ENCODE measurements at places on chromosomes 5 and 9. TPM values are rescaled to one million over a fixed set of nuclear protein-coding genes. Genes with fewer than 3 reads are reported as not detected.

- DNase-seq, result peak; percentile 57
Observed at GRCh38 chr9:129406278-129407225, 214.3 kb downstream of the C9orf50 start.

DNA sequence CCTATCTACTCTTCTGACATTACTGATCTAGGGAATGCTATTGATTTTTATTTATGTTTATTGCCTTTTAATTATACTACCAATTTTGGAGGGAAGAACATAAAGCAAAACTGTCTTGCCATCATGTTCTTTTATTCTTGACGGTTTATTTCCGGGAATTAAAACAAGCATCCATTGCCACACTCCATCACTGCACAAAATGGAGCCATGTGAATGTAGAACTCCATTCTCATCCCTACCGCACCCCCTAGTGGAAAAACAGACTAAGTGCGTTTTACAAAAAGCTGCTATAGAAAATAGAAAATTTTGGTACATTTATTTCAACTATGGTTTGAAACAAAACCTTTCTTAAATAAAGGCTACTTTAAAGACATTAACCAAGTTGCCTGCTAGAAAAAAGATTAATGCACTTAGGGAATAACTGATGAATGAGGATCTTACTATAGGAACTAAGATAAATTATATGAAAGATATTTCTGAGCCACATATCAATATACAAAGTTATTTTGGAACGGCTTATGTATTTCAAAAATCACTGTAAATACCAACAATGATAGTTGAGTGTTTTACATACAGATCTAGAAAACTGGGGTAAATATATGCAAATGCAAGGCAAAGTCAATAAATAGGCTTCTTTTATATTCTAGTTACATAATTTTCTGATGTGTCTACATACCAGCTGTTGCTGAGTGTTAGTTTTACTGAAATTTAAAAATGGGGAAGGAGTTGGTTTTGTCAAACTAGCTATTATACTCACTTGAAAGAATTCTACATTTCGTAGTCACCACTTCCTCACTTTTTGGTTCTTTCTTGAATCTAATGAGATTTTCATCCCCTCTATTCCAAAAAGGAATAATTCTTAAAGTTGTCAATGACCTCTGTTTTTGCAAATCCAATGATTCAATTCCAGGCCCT is 26.5 kb downstream of the OXCT1 start:
- DNase-seq, result no peak

Gene CATSPER3
- not detected for total RNA-seq

GRCh38 chr5:128703322-128703721 is 165.3 kb upstream of the FBN2 start:
- no peak for DNase-seq

GRCh38 chr5:41252036-41252435 is 38.7 kb upstream of the C6 start:
- no peak for DNase-seq

GRCh38 chr9:89743216-89743572 is 138.4 kb downstream of the GADD45G start:
- DNase-seq, result no peak

DNA sequence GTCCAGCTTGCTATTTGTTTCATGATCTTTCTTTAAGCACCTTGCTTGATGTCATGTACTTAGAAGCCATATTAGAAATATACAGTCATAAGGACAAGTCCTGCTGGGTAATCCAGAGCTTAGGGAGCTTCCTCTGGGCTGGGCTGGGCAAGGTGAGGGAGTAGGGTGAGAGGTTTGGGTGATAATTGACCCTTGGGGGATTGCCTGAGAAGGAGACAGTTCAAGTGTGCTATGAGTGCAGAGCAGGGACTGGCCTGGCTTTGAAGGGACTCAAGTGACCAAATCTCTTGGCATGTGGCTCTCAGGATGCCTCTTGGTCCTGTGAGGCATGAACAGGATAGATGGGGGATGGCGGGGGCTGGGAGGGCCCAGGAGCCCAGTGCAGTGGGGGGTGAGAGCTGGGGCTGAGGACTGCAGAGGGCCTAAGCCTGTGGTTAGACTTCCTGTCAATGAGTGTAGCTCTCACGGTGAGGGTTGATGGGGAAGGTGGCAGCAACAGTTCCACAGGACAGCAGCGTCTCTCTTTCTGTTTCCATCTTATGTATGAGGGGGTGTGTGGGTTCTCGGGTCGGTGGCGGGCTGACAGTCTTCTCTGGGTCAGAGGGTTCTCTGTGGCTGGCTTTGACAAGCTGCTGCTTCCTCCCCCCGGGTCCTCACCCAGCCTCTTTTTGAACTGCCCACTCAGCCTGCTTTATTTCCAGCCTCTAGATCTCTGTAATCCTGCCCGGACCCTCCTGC is 53.5 kb downstream of the RGS3 start:
- DNase-seq, result no peak

GRCh38 chr5:66757219-66757833 is 161.1 kb downstream of the MAST4 start:
- DNase-seq, result peak; percentile 35

DNA sequence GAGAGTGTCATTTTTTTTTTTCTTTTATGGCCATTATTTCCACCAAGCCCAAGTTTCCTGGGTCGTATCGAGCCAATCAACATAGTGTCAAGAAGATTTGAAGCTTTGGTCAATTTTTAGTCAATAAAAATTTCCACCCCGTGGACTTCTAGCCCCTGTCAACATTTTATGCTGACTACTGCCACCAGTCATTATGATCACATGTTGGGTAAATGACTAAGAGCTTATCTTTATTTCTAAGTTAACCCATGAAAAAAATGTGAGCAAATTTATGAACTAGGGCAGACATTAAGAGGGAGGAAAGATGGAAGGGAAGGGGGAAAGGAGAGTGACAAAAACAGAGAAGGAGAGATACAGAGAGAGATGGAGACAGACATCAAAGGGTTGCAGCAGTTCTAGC is 143.5 kb upstream of the ALDH1B1 start:
- no peak for DNase-seq

GRCh38 chr5:55030220-55030619 is 6.2 kb downstream of the GZMK start:
- DNase-seq, result no peak

- DNase-seq, result no peak
Observed at GRCh38 chr5:87103616-87104287, 163.9 kb upstream of the RASA1 start.

Gene HEXB
- 98.2 TPM for total RNA-seq

DNA sequence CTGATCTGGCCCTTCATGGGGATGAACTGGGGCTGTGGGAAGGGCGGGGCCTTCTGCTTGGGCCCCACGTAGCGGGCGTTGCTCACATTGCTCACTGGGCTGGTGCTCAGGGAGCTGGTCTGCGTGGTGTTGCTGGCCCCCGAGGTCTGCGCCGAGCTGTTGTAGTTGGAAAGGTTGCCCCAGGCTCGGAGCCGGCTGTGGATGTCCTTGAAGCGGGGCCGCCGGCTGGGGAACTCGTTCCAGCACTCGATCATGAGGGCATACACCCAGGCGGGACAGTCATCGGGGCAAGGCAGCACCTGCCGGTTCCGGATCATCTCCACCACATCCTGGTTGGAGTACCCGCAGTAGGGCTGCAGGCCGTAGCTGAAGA is 226.0 kb downstream of the ROR2 start:
- DNase-seq, result no peak

GRCh38 chr9:26947736-26948135 is 694 bp upstream of the PLAA start:
- no peak for DNase-seq

GRCh38 chr5:32233220-32233695 is 59.1 kb upstream of the GOLPH3 start:
- DNase-seq, result no peak

DNA sequence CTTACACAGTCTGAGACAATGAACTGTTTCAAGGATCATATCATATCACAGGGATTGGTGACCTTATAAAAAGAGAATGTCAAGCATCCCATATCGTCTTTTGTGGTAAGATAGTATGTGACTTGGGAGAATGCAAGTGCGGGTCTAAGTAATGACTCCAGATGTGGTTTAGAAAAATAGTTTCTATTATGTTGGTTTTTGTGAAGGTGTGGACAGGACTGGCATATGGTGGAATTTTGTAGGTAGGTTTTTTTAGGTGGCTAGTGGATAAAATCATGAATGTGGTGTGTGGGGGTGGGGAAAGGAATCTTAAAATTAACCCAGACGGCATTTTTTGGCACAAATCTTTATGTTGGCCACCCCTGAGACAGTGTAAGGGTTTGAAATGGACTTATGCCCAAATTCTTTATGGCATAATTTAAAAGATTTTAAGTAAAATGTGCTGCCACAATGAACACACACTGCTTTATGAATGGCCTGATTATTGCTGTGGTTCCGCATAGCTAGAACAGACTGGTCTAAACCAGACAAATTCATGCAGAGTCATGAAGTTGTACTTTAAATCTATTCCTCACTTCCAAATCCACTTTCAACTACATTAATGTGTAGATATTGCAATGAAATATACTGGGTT is 204.8 kb upstream of the HAPLN1 start:
- no peak for DNase-seq

Gene PRUNE2
- 2.6 TPM for total RNA-seq

GRCh38 chr5:96049398-96050272 is 88.0 kb upstream of the ELL2 start:
- no peak for DNase-seq

Gene TMC1
- total RNA-seq, result not detected

Gene NTNG2
- total RNA-seq, result 2.2 TPM

DNA sequence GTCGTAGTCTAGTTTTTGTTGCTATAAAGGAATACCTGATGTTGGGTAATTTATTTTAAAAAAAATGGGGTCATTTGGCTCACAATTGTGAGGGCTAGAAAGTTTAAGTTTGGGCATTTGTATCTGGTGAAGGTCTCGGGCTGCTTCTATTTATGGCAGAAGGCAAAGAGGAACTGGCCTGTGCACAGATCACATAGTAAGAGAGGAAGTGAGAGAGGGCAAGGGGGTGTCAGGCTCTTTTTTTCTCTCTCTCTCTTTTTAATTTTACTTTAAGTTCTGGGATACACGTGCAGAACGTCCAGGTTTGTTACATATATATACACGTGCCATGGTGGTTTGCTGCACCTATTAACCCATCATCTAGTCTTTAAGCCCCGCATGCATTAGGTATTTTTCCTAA is 453.3 kb downstream of the DIRAS2 start:
- DNase-seq, result no peak

- DNase-seq, result no peak
Observed at GRCh38 chr9:136142414-136142796, 23.7 kb upstream of the TMEM250 start.

DNA sequence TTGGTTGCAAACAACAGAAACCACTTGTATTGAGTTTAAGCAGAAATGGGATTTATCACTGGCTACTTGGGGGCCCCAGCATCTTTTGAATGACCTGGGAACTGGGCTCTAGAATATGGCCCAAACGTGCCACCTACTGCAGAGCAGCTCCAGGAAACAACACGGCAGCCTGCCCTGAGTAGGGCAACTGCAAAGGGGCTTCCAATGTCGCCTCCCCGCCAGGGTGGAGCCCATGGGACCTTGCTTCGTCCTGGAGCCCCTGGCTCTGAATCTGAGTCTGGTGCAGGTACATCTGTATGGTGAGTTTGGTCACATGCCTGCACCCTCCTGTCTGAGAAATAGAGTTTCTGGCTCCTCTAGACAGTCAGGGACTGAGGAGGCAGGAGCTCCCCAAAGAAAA is 38.6 kb downstream of the BOD1 start:
- DNase-seq, result no peak

Gene LHX6
- total RNA-seq, result 3.9 TPM

DNA sequence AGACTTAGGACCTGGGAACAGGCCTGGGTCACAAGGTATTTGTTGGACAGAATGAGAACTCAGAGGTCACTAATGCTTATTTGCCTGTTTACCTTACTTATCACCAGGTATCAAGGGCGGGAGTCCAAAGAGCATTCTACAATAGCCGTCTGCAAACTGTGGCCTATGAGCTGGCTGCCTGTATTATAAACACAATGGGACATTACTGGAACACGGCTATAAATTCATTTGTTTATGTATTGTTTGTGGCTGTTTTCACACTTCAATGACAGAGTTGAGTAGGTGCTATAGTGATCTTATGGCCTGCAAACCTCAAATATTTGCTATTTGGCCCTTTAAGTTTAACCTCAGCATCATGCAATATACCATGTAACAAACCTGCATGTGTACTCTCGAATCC is 76.6 kb upstream of the ASTN2 start:
- DNase-seq, result no peak

- no peak for DNase-seq
Observed at GRCh38 chr9:13915591-13916301, 398.2 kb downstream of the NFIB start.

DNA sequence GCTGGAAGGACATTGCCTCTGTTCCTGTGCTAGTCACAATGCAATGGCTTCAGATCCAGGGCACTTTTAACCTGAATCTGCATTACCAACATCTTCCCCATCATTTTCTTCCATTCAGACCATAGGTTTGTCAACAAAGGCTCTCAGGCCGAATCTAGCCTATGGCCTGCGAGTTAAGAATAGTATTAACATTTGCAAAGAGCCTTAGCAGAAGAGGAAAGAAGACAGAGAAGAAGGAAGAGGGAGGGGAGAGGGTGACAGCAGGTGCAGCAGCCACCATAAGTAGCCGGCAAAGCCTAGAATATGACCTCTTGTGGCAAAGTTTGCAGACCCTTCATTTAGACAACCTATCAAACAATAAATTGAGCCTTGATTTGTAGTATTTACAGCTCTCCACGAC is 32.6 kb downstream of the BARX1 start:
- no peak for DNase-seq

- no peak for DNase-seq
Observed at GRCh38 chr5:130286971-130287370, 382.7 kb downstream of the CHSY3 start.

GRCh38 chr5:74432216-74432615 is 208.3 kb downstream of the ENC1 start:
- no peak for DNase-seq

DNA sequence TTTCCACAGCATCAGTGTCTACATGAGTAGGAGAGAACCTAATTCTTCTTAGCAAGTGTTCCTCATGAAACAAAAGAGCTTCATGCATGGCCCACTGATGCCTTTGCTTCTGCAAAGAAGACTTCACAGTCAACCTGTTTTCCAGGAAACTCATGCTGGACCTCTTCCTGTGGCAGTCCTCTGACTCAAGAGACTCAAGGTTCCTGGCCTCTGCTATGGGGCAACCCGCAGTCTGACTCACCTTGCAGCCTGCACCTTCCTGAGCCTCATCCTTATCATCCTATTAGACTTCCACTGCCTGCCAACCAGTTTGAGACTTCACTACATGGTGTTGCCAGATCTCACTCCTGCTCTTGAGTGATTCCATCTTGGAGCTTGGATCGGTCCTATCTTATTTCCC is 17.6 kb upstream of the AGGF1 start:
- no peak for DNase-seq

GRCh38 chr9:37187292-37187691 is 66.9 kb downstream of the ZCCHC7 start:
- DNase-seq, result no peak

- no peak for DNase-seq
Observed at GRCh38 chr9:87359958-87360601, 137.6 kb upstream of the DAPK1 start.

Gene MEF2C
- total RNA-seq, result 56.2 TPM

Gene FAM151B
- 1.2 TPM for total RNA-seq

Gene TMEFF1
- total RNA-seq, result 0.16 TPM
